GM13977 (cell line): ENCODE measurements at places on chromosomes 5 and 9.

DNA sequence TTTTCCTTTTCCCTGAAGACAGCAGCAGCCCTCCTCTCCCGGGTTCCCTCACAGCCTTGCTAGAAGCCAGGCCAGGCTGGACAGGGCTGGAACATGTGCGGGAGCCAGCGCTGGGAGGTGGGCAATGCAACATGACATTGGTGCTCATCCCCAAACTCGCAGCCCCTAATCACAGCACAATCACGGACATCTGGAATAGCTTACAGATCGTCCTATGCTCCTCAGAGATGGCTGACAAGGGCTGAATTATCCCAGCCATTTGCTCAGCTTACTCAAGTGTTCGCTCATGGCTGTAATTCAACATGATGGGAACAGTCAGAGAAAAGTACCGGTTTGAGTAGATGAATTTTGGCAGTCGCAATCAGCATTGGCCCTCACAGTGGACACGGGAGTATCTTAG, 49.8 kb downstream of the FSTL4 start:
- DNase-seq = no peak

DNA sequence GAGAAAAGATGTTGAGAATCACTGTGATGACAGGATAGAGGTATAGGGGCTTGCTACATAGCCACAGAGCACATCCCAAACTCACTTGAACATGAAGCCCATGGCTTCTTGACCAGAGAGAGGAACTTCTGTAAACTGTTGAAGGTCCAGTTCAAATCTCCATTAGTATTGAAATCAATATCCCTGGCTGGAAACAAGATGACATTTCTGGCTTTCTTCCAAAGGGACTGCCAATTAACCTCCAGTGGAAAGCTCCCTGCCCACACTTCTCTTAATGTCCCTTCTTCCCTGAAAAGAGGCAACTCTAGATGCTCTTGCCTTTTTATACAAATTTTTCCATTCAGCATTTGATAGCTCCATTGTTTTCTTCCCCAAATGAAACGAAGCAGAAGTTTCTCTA, 612.1 kb downstream of the EBF1 start:
- DNase-seq = no peak

DNA sequence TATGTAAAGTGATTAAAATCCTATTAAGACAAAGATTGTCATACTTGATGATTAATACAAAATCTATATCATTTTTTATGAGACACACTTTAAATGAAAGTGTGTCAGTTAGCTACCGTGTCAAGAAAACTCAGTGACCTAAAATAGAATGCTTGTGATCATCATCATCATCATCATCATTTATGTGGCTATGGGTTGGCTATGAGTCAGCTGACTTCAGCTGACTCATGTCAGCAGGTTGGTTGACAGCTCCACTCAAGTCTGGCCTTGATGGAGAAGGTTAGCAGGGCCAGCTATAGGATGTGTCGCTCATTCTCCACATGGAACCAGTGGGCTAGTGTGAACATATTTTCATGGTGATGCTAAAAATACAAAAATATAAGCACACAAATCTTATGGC, 43.8 kb upstream of the ZNF300 start:
- no peak for DNase-seq

DNA sequence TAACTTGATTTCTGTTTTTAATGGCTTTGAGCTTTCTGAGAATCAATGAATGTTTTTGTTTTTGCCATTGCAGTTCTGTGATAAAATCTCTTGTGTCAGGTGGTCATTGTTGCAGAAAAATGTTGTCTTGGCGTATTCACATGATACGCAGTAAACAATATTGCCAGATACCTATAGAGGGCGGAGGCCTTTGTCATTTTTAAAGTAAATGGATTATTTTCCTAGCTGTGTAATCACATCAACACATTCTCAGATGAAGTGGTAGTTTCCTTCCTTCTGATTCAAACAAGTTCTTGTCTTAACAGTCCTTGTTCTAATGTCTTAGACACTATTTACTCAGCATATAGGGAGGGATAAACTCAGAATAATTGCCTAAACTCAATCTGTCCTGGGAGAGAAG, 109.9 kb upstream of the DAB2 start:
- DNase-seq = no peak

GRCh38 chr5:44911501-44911900, 102.8 kb downstream of the MRPS30 start:
- DNase-seq = no peak

- no peak for DNase-seq
These were observed 820 bp upstream of the NFX1 start for GRCh38 chr9:33289496-33289895.

DNA sequence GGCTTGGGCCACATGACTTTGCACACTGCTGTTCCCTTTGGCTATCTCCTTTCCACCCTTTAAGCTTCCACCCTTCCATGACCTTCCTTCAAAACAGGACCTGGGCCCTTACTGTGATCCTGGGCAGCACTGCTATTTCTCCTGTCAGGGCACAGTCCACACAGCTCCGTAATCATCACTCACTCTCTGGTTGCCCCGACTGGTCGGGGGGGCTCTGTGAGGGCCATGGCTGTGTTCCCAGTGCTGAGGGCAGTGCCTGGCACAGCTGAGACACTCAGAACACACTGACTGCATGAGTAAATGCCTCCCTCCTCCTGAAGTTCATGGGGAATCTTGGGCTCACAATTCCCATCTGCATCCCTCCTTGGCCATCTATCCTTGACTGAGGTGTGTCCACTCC, 12.2 kb downstream of the TRAF1 start:
- DNase-seq = no peak

- no peak for DNase-seq
These were observed 83.4 kb upstream of the IQGAP2 start for GRCh38 chr5:76319673-76320072.

GRCh38 chr9:87516926-87517290, 19.2 kb downstream of the DAPK1 start:
- DNase-seq = no peak

GRCh38 chr9:71253011-71253410, 131.6 kb upstream of the TRPM3 start:
- DNase-seq = no peak

DNA sequence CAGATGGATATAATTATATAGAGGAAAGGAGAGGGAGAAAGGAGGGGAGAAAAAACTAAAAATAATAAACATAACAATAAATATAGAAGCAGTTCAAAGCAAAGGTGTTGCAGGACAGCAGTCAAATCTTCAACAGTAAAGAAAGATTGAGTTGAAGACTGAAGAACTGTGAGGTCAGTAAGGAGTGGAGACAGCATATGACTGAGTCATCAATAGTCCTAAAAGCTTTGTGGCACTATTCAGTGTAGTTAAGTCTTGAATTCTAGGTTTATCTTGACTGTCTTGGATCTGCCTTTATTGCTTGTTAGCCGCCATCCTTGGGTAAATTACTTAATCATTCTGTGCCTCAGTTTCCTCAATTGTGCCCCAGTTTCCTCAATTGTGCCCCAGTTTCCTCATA, 137.0 kb downstream of the MRPS30 start:
- no peak for DNase-seq

DNA sequence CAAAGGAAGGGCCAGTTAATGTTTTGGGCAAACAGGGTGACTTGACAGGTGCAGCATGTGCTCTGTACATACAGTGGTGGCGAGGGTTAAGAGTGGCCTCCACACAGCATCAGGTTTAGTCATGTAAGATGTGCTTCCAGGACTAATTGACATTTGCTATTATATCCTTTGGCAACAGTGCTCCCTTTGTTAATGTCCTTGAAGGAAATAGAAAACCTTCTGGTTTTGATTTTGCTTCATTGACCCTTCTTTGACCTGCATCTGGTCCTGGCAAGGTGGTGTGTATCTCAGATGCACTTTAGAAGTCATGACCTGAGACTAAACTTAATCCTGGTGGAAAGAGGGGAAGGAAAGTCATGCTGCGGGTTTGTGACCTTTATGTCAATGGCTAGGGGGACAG, 440.0 kb downstream of the ENC1 start:
- no peak for DNase-seq

DNA sequence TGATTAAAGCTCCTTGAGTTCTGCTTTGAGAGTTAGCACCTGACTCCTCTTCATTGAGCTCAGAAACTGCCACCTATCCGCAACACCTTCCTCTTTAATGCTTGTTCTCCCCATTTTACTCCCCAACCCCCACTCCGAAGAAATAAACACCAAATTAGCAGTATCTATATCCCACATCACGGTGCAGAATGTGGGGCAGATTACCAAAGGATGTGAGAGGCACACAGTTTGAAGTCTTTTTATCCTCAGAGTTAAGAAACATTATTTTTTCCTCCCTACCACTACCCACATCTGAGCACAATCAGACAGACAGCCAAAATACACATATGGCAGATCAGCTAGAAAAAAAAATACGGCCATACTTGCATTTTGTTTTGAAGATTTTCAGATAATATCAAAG, 26.1 kb upstream of the IL7R start:
- DNase-seq = no peak
